ENCODE measurements at places on chromosomes 2 and 18.

GRCh38 chr2:8985561-8986326 is 17.7 kb downstream of the MBOAT2 start:
- DNase-seq: no peak

GRCh38 chr2:217970206-217970605 is 32.6 kb downstream of the TNS1 start:
- DNase-seq: no peak

DNA sequence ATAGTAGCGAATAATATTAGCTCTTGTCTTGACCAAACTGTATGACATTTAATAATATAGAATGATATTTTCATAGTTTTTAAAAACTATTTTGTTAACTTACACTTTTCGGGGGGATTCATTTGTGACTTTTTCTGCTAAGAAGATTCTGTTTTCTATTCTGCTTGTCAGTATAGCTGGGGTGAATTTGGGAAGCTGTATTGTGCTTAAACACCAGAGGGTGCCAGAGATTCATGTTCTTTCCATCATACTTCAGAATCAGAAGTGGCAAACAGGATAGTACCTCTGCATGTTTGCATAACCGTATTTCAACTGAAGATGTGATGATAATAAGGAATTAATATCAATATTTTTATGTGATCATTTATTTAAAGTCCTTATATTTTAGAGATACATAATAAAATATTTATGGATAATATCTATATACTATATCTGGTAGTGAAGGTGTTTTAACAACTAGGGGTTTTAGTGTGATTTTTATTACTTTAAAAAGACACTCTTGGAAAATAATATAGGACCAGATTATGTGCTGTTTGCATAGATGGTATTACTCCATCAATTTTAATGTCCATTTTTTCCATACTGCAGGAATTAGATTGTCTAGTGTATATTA is 81.0 kb downstream of the TAF4B start:
- DNase-seq: no peak

DNA sequence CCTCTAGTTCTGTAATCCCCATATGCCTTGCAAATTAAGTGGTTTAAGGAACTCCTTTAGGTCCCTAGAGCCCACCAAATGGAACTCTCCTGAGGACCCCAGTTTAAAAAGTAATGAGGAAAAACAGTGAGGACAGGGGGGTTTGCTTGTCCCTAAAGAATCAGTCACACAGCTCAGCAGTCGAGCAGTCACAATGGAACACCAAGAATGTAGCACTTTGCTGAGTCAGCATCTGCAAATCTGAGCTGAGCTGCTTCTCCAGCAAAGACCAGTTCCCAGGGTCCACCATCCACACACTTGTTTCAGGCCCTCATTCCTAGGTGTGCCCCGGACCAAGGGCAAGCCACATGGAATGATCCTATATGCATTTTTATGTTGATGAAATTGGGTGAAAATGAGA is 46.2 kb upstream of the NEDD4L start:
- no peak for DNase-seq

DNA sequence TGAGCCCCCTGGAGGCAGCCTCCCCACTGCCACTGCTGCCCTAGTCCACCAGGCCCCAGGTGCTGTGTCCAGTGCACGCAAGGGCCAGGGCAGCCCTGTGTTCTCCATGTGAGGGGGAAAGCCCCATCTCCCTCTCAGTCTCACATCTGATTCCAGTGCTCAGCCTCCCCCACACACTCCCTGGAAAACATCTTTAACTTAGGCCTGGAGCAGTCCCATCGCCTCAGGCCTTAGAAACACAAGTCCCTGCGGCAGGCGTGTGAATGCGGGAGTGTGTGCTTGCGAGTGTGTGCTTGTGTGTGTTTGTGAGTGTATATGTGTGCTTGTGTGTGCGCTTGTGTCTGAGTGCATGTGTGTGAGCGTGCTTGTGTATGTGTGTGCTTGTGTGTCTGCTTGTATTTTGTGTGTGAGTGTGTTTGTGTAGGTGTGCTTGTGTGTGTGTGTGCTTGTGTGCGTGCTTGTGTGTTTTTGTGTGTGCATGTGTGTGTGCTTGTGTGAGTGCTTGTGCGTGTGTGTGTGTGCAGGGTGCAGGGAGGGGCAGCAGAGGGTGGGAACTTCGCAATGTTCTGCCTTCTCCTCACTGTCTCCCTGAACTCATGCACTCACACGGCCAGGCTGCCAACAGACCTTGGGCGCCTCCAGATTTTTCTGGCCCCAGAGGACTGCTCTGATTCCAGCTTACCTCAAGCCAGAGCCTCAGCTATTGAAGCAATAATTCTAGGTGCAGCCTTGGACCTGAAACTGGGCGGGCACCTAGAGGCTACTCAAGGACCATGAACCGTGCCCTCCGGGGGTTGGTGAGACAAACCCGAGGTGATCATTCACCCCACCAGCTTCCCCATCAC is 139.6 kb downstream of the CABLES1 start:
- no peak for DNase-seq

GRCh38 chr2:134273256-134273983 is 19.5 kb downstream of the MGAT5 start:
- no peak for DNase-seq

GRCh38 chr18:23316988-23317387 is 136.1 kb upstream of the RIOK3 start:
- DNase-seq: no peak

DNA sequence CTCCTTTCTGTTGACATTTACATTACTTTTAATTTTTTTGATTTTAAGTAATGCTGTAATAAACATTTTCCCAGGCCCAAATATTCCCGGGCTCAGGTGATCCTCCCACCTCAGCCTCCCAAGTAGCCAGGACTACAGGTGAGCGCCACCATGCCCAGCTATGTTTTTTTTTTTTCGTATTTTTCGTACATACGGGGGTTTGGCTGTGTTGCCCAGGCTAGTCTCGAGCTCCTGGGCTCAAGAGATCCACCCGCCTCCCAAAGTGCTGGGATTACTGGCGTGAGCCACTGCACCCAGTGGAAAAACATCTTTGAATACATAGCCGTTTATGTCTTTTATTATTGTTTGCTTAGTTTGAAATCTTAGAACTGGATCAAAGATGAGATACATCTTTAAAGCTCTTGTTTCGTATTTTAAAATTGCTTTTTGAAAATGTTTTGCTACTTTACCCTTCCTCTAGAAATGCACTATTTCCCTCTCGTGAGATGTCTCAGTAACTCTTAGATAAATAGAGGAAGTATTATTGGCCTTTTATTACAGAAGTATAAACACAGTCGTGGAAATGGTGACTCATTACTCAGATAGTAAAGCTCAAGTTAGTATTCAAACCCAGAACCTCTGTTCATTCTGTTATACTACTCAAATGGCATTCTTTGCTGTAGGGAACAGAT is 2.4 kb downstream of the SMCHD1 start:
- no peak for DNase-seq

- DNase-seq: no peak
Measured at GRCh38 chr2:126558029-126558428, 97.9 kb upstream of the GYPC start.

DNA sequence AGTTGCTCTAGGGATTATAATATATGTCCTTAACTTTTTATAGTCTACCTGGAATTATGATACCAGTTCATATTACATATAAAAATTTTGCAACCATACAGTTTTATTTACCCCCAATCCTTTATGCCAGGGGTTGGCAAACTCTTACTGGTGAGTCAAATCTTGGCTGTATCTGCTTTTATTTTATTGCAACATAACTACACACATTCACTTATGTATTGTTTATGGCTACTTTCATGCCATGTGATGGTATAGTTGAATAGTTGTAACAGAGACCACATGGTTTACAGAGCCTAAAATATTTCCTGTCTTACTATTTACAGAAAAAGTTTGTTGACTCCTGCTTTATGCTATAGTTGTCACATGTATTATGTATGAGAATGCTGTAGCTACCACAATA is 25.8 kb upstream of the DLX2 start:
- no peak for DNase-seq

DNA sequence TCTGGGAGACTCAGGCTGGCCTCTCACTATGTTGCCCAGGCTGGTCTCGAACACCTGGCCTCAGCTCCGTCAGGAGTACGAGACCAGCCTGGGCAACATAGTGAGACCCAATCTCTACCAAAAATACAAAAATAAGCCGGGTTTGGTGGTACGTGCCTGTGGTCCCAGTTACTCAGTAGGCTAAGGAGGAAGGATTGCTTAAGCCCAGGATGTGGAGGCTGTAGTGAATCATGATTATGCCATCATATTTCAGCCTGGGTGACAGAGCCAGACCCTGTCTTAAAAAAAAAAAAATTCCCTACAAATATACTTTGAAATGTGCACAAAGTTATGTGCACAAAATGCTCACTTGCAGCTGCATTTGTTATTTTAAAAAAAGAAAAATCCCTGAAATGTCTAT is 26.3 kb upstream of the AGAP1 start:
- DNase-seq: no peak

GRCh38 chr18:44543387-44543786 is 137.3 kb upstream of the SETBP1 start:
- DNase-seq: no peak

DNA sequence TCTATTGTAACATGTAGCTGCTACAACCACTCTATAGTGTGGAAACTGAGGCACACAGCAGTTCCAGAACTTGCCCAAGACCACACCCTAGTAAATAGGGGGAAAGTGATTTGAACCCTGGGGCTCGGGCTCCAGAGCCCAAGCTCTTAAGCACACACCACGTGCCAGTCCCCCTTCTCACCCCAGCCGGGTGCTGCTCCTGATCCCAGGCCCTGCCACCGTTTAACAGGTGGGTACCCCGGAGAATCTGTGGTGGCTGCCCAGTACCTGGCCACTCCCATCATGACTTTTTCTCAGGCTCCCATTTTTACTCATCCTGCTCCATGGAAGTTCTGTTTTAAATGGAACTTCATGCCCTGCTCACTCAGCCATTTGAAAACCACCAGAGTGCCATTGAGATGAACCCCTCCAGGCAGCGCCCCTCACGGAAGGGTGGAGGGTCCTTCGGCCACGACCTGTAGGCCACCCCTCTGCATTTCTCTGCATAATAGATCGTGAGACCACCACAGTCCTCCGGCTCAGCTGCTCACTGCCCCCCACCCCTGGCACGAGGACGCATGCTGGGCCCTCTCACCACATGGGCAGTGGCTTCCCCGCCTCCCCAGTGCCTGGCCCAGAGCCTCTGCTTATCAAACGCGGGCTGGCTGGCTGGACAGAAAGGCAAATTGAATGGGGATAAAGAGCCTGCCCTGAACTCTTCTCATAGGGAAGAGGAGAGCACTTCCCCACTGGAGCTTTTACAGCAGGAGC is 42.1 kb downstream of the TMEM37 start:
- DNase-seq: no peak

DNA sequence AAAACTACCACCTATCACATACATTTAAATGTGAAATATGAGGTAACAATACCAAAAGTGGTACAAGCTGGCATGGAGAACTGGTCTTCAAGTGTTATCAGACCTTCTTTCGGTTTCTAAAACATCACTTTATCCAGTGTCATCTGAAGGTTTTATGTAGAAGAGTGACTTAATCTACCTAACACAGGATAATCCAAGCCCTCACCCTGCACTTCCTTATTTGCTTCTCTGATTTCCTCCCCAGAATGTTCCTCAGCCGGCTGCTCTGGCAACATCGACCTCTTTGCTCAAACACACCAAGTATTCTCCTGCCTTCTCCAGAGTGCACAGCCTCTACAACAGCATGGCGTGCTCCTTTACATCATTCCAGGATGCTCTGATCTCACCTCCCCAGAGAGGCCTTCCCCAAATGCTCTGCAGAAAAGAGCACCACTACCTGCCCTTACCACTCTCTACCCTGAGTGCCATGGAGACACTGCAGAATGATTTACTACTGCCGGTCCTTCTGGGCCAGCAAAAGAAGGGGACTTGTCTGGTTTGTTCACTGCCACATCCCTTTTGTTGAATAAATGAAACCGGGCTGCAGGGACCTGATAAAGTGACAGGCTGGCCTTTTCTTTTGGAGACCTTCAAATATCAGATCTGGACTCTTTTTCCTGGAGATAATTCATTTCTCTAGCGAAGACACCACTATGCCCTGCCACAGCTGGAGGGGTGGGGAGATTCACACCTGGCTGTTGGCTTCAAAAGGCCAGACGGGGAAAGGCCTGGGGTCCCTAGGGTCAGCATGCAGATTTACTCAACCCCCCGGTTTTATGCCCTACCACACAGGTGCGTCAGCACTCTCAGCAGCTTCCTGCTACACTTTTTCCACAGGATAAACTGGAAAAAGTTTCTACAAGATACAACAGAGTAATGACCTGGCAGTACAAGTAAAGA is 42.0 kb downstream of the TTR start:
- no peak for DNase-seq

DNA sequence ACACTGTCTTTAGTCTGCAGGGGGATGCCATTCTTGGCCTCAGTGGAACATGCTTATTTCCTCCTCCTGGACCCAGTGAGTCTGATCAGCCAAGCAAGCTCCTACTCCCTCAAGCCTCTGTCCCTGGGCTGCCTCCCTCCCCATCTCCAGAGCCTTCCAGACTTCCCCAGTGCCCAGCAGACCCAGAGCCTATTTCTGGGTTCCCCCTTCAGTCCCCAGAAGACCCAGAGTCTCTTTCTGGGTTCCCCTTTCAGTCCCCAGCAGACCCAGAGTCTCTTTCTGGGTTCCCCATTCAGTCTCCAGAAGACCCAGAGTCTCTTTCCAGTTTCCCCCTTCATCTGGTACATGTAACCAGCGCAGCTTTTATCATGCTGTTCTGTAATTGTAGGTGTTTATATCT is 17.0 kb upstream of the PKDCC start:
- DNase-seq: no peak

DNA sequence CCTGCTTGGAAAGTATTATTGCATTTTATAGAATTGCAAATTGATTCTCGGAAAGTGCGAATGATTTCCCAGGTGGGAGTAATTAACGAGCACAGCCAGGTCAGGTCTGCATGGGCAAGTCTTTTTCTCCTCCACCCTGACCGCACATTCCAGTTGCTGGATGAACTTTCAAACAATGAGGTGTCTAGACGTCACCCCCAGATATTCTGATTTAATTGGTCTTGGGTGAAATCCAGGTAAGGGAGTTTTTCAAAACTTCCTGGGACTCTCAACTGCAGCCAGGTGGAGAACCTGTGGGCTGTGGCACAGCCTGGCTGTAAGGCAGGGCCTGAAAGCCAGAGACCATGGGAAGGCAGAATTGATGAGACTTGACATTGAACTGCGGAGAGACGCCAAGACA is 15.9 kb upstream of the RNF152 start:
- DNase-seq: no peak

DNA sequence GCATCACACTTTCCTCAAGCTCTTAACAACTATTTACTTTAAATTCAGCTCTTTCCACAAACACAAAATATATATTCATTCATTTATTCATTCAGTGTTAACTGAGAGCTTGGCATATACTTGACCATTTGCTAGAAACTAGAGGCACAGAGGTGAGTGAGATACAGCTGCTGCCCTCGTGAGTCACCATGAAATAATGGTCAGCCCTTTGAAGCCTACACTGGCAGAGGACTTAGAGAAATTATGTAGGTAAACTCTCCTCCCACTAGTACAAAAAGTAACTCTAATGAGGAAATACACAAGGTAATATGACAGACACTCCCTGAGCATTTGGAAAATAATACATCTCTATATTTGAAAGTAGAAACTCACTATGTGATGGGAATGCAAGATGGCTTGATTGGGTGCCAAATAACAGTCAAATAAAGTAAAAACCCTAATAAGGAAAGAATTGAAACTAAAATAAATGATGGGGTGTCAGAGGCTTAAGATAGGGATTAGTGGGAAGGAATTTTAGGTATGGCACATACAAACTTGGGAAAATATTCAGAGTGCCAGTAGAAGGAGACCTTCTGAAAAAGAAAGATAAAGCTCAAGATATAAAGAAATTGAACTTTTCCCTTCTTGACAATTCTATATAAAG is 61.1 kb downstream of the ANTXR1 start:
- no peak for DNase-seq

Data from activated gamma-delta T cell treated with Interleukin-2 at 50 U/mL for 16 hours (primary cell).